ENCODE measurements at places on chromosomes 5 and 9.

- peak; percentile 29 for DNase-seq
Observed at GRCh38 chr9:97853056-97853843, at the start of gene FOXE1. Gene FOXE1 (plus strand): TSS chr9:97853226. CDS start chr9:97853915, 689 bp downstream.

DNA sequence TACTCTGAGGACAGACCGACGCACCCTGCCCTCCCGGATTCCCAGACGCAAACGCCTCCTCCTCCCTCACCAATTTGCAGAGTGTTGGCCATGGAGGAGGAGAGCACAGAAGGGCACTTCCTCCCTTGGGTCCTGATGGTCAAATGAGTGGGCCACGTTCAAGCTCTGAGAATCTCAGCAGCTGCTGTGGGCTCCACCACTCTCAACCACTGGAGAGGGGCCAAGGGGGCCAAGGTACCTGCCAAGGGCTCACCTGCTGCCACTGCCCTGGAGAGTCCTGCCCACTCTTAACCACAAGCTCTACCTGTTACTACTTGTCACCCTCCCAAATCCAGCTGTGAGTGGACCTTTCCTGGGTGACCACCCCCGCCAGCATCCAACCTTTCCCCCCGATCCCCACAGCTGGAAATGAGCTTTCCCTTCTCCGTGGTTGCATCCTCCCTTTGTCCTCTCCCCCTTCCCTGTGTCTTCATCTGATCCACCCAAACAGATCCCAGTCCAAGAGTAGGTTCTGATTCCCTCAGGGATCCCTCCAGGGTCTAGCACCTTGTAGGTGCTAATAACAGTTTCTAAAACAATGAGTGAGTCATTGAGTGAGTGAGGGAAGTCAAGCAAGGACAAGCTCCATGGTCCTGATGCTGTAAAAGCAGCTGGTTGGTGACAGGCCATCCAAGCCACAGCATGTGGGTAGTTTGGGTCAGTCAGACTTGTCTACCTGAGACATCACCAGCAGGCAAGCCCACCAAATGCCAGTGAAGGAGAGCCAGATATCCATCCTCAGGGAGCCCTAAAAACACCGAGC is 69.7 kb downstream of the FAM114A2 start:
- no peak for DNase-seq

GRCh38 chr5:122638581-122638980 is 136.3 kb upstream of the SNX2 start:
- no peak for DNase-seq

GRCh38 chr9:73182928-73183327 is 31.3 kb downstream of the ANXA1 start:
- DNase-seq = no peak

GRCh38 chr9:76302947-76303550 is 91.2 kb downstream of the RFK start:
- DNase-seq = peak; percentile 42

All from NCI-H1105 (cell line).